Spleen (tissue), 13 donors: ENCODE measurements at places on chromosomes 6 and 20. TPM values are rescaled to one million over a fixed set of nuclear protein-coding genes. Genes with fewer than 3 reads are reported as not detected.

PCIF1 gene
- total RNA-seq: 58.4 TPM

GRCh38 chr6:150286912-150287311 lies 81.9 kb upstream of the IYD start:
- no peak for DNase-seq

- no peak for DNase-seq
Observed at GRCh38 chr6:122012578-122012977, 386.9 kb upstream of the HSF2 start.

DNA sequence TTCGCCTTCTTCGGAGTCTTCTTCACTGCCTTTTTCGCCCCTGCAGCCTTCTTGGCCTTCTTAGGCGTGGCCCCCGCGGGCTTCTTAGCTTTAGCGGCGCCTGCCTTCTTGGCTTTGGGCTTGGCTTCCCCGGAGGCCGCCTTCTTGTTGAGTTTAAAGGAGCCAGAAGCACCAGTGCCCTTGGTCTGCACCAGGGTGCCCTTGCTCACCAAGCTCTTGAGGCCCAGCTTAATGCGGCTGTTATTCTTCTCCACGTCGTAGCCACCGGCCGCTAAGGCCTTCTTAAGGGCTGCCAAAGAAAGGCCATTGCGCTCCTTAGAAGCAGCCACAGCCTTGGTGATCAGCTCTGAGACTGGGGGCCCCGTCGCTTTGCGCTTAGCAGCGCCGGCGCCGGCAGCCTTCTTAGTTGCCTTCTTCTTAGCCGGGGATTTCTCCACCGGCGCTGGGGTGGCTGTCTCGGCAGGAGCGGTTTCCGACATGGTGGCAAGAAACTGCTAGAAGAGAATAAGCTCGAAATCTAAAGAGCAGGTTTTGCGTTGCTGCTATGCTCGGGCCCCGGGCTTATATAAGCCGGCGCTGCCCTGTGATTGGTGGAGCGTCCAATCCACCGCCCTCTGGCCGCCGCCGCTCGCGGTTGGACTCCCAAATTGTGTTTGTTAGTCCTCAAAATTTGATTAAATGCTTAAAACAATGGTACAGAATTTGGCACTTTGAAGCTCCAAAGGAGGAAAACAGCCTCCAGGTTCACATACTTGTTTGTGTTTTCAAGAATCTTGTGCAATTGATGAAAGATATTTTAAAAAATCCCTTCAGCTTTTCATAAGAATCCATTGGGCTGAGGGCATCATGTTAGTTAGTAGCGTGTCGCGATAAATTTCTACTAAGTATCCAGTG lies 44.9 kb downstream of the OR2B2 start:
- peak; percentile 94 for DNase-seq
